Neuronal stem cell (in vitro differentiated cells): ENCODE measurements at places on chromosomes 7 and 10.
A peak's percentile ranks its signal among the peaks of the same experiment; 100 is the strongest.

GRCh38 chr10:32163071-32163761, 107.0 kb upstream of the KIF5B start:
- DNase-seq = no peak

GRCh38 chr7:153457746-153458145, 594.5 kb upstream of the DPP6 start:
- DNase-seq = no peak

DNA sequence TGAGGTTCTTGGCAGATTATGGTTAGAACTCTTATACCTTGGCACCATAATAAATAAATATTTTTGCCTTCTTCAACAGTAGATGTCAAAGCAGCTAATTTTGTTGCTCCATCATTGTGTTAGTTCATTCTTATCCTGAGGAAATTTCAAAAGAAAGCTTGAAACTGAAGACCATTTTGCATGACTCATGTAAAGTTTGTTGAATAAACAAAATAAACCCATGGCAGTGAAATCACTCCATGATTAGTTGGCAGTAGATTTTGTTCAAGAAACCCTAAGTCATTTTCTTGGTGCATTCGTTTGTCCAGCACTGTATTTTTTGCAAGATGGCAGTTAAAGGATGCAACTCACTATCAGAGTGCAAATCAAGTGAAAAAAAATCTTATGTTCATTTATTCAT, 91.6 kb downstream of the HECW1 start:
- no peak for DNase-seq

- DNase-seq = no peak
These were observed 368.4 kb downstream of the TFEC start for GRCh38 chr7:115662120-115662519.

DNA sequence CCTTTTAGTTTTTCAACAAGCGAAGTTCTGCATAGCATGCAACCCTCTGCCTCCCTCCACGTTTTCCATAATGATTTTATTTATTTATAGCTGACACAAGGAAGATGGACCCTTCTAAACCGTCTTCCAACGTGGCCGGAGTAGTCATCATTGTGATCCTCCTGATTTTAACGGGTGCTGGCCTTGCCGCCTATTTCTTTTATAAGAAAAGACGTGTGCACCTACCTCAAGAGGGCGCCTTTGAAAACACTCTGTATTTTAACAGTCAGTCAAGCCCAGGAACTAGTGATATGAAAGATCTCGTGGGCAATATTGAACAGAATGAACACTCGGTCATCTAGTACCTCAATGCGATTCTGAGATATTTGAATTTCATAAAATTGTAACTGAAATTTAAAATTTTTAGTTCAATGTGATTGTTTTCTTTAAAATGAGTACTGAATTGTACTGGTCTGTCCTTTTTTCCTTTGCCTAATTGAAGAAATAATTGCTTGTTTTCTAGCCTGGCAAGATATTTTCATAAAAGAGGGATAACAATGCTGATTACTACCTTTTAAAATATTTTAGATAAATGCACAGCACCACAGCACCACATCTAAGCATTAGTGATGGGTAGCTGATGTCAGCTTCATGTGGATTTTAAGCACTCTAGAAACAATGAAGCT, 41.5 kb upstream of the SLC39A12 start:
- peak; percentile 6 for DNase-seq

- no peak for DNase-seq
These were observed 47.8 kb upstream of the TMEM213 start for GRCh38 chr7:138749960-138750359.

GRCh38 chr7:113200281-113200680, 81.9 kb upstream of the SMIM30 start:
- no peak for DNase-seq

GRCh38 chr7:32869716-32870115, 21.8 kb downstream of the KBTBD2 start:
- no peak for DNase-seq

GRCh38 chr7:50577569-50577968, 12.4 kb upstream of the DDC start:
- DNase-seq = no peak

DNA sequence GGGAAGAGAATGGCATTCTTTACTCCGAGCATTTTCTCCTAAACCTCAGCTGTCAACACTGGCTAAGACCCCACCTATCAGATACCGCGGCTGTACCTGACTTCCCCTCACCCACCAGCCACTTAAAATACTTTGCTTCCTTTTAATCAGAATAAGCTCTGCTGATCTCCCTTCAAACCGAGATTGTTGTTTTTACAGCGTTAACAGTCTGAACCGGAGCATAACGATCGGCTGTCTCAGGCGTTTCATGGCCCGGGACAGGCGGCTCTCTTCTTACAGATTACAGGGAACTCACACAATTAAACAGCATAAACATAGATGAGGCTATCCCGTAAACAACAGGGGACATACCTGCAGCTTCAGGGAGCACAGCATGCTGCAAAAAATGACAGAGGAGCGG, 174.3 kb upstream of the RNF32 start:
- no peak for DNase-seq

DNA sequence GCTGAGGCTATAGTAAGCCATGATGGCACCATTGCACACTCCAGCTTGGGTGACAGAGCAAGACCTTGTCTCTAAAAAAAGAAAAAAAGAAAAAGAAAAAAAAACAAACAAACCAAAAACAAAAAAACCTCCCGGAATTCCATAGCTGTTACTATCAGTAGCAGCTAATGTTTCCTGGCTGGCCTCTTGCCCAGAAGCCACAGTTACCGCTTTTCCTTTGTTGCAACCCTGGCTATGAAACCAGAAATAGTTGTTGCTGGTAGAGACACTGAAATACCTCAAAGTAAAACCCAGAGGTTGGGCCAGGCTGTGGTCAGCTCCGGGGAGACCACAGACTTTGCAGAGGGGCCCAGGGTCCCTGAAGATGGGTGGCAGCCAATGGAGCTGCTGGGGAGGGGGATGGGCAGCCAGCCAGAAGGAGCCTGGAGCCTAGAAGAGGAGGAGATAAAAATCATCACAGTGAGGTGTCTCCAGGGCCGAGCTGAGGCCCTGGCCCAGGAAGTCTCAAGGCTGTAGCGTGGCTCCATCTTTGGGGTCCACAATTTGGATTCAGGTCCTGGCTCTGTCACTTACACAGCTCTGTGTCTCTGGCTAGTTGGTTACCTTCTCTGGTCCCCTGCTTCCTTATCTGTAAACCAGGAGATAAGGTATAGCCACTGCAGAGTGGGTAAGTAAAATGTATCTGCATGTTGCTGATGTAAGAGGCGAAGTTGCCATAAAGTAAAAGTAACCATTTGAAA, 3.4 kb upstream of the CHST12 start:
- DNase-seq = no peak

GRCh38 chr7:64373017-64373416, 59.3 kb downstream of the ZNF736 start:
- DNase-seq = no peak

DNA sequence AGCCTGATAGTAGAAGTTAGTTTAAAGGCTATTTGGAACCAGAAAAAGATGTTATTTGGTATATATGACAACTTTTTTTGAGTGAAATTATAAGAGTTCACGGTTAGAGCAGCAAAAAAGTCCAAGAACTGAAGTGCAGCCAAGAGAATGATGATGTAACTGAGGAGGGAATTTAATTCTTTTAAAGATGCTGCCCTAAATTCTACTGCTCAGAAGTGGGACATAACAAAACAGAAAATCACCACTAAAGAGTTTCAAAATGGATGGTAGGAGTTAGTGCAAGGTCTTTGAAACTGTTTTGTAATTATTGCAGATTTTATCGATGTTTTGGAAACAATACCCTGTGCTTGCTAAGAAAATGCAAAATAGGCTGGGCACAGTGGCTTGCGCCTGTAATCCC, 6.5 kb downstream of the SAMD8 start:
- no peak for DNase-seq

DNA sequence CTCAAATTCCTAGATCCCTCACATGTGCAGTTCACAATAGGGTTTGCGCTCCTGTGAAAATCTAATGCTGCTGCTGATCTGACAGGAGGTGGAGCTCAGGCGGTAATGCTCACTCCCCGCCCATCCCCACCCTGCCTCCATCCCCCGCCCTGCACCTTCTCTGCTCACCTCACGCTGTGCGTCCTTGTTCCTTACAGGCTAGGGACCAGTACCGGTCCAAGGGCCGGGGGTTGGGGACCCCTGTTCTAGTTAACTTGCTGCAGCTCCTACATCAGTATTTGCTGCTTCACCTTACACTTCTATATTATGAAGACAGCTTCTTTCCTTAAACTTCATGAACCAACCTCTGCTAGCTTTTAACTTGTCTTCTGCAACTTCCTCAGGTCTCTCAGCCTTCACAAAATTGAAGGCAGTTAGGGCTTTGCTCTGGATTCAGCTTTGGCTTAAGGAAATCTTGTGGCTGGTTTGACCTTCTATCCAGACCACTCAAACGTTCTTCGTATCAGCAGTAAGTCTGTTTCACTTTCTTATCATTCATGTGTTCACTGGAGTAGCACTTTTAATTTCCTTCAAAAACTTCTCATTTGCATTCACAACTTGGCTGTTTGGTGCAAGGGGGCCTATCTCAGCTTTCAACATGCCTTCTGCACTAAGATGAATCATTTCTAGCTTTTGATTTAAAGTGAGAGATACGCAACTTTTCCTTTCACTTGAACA, 1.7 kb upstream of the TNKS2 start:
- no peak for DNase-seq

DNA sequence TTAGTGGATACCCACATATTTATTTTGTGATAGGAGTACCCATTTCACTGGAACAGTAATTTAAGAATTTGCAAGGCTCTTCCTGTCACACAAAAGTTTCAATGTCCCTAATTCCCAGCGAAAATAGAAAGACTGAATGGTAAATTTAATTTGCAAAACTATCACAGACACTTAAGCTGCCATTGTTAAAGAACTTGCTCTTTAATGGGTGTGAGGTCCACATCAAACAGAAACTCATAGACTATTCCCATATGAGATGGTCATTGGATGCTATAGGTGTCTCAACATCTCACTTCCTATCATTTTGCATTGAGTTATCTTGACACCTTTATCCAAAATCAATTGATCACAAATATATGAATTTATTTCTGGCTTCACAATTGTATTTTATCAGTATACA, 415.9 kb downstream of the GPAM start:
- no peak for DNase-seq

- no peak for DNase-seq
These were observed 238.7 kb downstream of the TCERG1L start for GRCh38 chr10:131072651-131073468.

- no peak for DNase-seq
These were observed 40.8 kb upstream of the KMT2E start for GRCh38 chr7:104973227-104973626.

DNA sequence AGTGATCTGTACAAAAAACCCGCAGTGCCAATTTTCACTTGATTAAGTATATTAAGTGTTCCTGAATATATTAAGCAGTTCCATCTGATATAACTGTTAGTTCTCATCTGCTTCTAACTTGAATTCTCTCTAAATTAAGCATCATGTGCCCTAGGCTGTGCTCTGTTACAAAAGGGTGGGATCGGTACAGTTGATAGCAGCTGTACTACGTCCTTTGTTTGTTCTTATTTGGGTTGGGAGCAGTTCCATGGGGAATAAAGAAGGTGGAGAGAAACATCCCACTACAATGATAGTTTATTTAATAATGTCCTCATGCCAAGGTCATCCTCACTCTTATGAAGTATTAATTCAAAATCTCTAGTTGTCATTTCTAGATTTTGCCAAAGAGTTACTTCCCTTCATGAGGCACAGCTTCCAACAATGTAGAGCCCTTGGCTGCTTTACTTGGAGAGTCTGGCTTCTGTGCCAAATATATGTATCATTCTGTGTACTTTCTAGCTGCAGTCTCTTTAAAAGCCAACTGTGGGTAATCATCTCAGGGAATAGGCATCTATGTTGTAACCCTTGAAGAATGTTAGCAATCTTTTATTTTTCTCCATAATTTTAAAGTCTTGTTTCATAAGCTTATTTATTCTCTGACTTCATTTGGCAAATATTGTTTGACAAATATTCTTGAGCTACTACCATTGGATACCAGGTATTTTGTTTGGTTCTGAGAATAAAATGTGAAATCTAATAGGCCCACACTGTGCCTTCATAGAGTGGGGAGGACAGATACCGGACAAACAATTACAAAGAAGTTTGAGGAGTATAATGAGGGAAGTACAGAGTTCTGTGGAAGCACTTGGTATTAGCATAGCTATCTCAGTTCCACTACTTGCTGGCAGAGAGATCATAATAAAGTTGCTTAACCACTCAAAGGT, 22.4 kb upstream of the AHR start:
- no peak for DNase-seq

DNA sequence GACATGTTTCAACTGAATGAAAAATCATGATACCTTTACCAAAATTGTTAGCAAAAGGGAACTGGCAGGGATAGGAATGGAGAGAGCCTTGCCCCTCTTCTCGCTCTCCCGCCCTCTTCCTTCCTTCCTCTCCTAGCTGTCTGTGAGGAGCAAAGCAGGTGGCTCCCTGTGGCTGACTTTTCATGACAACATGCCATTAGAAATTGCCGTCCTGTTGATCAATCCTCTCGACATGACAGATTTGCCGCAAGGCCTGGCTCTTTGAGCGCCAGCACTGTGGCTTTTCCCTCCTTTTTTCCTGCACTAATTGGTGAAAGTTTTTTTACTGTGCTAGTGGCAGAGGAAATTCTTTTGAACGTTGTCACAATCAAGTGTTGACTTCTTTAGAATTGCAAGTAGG, 171.1 kb downstream of the TCF7L2 start:
- no peak for DNase-seq

- DNase-seq = no peak
These were observed 224.5 kb downstream of the LRMDA start for GRCh38 chr10:75655791-75656451.

DNA sequence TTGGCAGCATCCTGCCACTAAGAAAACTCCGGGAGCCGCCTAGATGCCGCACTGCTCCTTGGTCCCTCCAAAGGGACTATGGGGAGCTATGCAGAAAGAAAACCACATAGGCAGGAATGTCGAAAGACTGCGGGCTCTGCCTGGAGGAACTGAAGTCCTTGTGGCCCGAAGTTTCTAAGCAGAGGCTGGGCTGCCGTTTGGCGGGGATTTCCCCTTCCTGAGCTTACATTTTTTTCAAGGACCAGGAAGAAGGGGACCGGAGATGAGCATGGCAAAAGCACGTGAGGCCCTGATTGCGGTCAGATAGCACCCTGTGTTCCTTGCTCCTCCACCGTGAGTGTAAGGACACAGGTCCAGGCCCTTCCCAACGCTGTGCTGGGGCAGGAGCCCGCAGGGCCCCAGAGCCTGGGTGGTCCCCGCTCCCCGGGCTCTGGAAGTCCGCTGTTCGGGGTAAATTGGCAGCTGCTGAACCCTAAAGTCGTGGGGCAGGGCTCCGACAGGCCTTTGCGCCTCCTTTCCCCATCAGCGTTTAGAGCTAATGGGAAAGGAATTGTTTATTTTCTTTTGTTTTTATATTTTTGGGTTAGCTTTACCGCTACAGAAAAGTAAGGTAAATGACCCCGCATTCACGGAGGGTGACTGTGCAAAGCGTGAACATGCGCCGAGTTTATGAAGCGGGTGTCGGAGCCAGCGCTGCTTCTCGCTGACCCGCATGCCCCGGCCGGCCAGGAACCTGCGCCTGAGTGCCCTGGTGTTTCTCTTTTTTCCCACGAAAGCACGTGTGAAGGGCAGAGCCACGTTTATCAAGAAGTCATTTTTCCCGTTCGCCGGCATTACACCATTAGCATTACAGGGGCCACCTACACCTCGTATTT, 356.5 kb upstream of the ZNF32 start:
- no peak for DNase-seq

GRCh38 chr10:11276449-11276990, 258.8 kb downstream of the CELF2 start:
- no peak for DNase-seq
